ENCODE measurements at places on chromosomes 6 and 20.

DNA sequence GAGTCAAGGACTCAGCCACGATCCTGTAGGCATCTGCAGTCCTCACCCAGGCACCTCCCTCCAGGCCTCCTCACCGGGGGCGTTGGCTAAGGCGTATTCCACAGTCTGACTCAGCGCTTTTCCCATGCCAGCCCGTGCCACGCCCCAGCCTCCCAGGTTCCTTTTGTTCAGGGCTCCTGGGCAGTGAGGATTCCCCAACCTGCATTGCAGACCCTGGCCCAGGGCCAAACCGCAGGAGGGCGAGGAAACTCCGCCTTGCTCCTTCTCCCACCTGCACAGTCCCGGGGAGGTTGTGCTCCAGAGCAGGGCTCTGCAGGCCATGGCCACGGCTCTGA, 202.8 kb upstream of the CST7 start:
- no peak for DNase-seq

GRCh38 chr6:111658462-111659154, 52.9 kb upstream of the TRAF3IP2 start:
- no peak for DNase-seq

- no peak for DNase-seq
Measured at GRCh38 chr20:32436142-32436861, 78.2 kb downstream of the ASXL1 start.

- peak; percentile 9 for DNase-seq
Measured at GRCh38 chr6:77368660-77369313, 94.5 kb downstream of the HTR1B start.

DNA sequence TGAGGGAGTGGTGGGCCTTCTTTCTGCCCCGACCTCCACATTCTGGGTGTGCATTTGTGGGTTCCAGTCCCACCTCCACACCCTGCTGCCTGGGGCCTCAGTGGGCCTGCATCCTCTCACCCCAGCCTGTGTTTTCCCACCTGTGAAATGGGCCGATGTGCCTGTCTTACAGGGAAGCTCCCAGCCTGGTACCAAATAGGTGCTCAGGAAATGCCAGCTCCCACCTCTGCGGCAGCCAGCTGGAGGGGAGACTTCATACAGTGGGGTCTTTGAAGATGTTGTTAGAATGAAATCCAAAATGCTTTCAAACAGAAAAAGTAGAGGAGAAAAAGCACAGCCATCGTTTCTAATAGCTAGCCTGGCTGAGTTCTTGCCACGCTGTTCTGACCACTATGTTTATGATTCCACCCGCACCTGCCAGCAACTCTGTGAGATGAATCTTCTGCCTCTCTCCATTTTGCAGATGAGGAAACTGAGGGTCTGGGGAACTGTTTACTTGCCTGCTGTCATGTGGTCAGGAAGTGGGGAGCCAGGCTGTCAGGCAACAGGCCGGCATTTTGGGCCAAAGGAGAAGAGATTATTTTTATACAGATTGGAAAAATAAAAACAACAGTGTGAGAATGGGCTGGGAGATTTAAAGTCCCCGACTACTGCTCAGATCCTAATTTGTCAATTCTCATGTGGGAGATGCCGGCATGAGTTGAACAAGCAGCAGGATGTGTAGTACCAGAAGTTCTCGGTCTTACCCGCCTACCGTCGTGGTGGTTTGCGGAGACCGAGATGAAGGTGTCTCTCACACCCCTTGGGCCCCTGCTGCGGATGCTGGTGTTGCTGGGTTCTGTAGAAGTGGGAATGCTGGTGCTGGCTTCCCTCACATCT, 4.6 kb downstream of the TMEM181 start:
- DNase-seq: no peak

DNA sequence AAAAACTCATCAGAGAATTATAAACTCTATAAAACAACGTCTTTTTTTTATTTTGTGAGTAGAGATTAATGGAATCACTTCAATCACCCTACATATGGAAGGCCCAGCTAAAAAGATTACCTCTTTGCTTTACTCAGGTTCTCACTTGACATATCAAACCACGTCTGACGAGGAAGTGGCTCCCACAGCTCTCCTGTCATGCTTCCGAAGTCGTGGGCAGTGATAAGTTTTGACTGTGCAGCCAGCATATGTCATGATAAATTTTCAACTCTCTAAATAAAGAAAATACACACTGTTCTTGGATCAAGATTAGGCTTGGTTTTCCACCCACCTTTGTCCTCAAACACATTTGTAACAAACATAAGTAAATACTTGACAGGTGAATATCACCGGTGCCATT, 279.5 kb upstream of the RNF217 start:
- no peak for DNase-seq

DNA sequence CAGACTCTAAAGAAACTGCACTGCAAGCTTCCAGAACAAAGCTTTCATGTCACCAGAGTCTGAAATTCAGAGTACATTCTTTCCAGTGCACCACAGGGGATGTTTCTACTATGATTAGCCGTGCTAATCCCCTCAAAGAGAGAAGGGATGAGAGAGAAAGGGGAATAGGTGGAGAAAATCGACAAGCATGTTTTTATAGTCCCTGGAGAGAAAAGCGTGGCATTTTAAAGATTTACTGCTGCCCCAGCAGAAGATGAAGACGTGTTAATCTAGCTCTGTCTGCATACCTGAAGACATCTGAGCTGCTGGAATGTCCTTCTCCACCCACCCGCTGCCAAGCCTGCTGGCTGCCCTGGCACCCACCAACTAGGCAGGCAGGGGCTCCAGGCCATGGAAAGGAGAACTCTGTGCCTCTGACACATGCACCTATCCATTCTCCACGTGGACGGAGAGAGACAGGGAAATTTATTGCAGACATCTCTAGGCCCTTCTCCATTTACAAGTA, 4.1 kb downstream of the MYLK4 start:
- DNase-seq: no peak

DNA sequence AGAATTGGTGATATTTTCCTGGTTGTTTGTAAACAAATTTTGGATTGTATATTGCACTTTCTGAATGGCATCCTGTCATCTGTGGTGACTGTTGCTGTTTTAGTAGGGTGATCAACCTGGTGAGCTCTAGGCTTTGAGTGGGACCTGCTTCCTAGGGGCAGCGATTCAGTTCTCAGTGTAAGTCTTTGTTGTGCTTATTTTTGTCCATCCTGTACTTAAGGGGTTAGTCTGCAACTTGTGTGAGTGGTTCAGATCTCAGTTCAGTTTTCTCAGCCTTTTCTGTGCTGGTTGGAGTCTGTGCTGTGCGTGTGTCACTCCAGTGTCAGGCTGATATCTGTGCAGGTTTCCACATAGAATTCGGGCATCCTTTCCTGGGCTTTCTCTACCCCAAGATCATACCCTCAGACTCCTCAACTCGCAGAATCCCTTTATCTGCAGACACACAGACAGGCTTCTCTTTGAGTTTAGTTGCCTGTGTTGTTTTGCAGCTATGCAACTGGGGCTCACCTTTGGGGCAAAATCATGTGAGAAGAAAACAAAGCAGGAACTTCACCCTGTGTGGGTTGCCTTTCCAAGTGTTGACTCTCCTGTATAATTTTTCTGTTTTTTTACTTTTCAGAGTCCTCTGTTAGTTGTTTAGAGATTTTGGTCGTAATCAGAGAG, 177.7 kb downstream of the FARS2 start:
- DNase-seq: no peak

DNA sequence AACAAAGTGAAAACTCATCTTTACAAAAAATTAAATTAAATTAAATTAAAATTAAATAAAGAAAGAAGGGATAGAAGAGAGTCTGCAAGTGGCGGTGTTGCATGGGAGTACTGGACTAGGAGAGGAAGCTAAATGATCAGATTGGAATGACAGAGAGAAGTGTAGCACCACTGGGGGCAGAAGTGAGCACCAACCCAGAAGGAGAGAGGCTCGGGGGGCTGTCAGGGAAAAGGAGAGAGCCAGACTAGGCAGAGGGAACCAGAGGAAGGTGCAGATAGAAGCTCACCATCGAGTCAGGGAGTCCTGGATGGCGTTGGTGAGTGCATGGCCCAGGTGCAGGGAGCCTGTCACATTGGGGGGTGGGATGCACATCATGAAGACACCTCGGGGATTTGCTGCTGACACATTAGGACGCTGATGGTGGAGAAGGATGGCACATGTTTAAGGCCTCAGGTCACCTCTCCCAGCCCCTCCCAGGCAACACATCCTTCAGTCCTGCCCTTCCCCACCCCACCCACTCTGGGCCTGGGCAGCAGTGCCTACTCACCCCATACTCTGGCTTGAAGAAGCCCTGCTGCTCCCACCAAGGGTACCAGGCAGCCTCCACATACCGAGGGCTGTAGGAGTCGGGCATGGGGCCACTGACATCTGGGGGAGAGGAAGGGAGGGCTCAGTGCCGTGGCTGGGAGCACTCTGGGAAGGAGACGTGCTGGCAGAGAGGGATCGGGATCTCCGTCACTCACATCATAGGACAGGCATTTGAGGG, 4.0 kb downstream of the VARS1 start:
- DNase-seq: peak; percentile 20

DNA sequence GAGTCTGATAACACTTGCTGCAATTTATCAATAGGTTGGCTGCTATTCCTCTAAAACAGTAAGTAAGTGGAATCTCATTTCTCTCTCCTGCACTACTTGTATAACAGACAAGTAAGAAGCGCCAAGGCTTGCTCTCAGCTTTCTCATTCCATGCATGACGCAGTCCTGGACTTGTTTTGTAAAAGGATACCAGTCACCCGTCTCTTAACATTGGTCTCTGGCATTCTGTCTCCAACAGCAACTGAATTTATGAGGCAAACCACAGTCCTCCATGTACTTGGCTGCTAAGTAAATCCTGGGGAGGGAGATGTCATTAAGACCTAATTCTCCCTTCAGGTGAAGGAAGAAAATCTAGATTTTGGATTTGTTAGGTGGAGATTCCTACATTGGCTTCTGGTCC, 115.4 kb downstream of the OPN5 start:
- DNase-seq: no peak

GRCh38 chr6:7086488-7086887, 21.3 kb upstream of the RREB1 start:
- DNase-seq: no peak

DNA sequence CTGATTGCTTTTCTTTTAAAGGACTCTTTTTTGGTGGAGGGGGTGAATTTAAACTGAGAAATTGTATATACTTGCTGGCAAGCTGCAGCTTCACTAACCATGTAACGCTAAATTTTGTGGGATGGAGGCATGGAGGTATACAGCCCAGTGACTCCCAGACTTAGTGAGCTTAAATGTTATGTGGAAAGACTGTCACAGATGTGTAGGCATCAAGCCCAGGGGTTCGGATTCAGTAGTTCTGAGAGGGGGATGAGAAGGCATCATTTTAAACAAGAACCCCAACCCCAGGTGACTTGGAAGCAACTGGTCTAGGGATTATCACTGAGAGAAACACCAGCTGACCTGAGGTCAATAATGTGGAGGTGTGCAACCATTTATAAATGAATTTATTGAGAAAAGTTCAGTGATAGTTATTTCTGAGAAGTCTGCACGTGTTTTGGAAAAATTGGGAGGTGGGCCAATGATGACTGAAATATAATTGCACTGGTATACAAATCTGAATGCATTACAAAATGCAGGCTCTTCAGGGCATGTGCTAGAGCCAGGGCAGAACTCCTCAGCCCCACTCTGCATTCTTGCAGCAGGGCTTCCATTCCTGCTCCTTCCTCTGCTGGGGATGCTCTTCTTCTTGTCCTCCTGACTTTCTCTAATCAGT, 26.9 kb downstream of the RFPL4B start:
- DNase-seq: no peak

DNA sequence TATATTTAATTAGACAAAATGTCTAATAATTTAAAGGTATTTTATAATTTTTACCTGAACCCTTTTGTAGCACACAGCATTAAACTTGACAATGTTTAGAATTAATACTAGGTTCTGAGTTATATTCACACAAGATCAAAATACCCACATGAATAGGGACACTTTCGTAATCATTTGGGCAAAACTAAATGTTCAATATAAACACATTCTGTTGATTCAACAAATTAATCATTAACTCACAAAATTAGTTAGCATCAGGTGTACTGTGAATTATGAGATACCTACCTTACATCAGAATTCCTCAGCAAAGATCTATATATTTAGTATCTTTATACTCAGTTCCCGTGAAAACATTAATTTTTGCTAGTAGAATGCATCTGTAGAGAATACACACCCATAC, 481.5 kb upstream of the MANEA start:
- DNase-seq: no peak

- DNase-seq: peak; percentile 24
Measured at GRCh38 chr6:90285611-90286381, 10.8 kb downstream of the BACH2 start.

DNA sequence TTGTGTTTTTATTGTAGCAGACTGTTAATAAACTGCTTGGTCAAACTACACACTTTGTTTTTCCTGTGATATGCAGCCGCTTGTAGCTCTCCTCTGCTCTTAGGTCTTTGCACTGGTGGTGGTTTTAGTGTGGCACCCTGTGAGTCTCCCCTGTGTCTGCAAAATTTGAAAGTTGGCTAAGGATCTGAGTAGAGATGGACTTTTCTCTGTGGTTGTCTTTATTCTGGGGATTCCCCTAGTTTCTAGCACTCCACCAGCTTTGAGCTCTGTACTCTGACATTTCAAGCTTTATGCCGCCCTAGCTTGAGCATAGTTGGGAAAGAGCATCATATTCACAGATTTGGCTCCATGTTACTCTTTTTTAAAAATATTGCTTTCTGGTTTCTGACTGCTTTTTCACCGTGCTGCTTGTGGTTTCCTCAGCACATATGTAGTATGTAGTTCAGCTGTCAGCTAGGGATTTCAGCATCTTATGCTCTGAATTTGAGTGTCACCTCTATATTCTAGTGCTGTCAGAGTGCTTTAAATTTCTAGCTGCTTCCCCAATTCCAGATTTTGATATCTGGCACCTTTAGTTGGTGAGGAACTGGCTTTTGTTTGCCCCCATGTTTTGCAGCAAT, 25.4 kb downstream of the CDYL start:
- DNase-seq: no peak

DNA sequence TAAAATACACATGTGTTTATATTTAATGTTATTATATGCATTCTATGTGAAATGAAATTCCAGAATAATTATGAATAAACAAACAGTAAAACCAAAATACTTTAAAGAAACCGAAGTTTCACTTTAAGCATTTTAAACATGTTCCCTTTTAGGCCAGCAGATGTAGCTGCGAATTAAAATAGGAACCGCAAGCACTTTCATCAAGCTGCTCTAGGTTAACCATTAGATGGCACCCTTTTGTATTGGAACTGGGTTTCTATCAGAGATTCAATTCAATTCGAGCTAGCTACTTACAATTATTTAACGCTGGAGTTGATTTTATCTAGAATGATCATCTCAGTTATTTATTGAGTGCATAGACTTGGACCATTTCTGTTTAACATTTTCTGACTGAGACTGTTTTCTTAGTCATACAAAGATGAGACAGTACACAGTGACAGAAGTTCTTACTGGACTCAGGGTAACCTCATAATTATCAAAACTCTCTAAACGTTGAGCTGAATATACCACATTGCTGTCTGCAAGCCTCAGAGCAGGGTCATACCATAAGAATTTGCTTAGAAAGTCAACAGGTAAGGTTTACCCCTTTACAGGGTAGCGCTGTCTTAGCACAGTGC, 8.5 kb downstream of the TMEM242 start:
- DNase-seq: no peak

GRCh38 chr20:50426866-50427718, 83.1 kb upstream of the PTPN1 start:
- no peak for DNase-seq

- no peak for DNase-seq
Measured at GRCh38 chr6:16511723-16512489, 249.4 kb downstream of the ATXN1 start.

Data from NCI-H446 treated with DMSO at 0.1 percent for 48 hours (cell line).